Epithelial cell of proximal tubule (primary cell): ENCODE measurements at places on chromosomes 5 and 9. TPM values are rescaled to one million over a fixed set of nuclear protein-coding genes. Genes with fewer than 3 reads are reported as not detected.

The FBXO38 gene
- 26.1 and 29.2 TPM in 2 replicates for total RNA-seq

The F12 gene
- total RNA-seq, result 9.2 and 12.9 TPM in 2 replicates

The DPH7 gene
- total RNA-seq, result 35.3 and 42.2 TPM in 2 replicates

The NIPAL4 gene
- total RNA-seq, result 2.4 and 5.6 TPM in 2 replicates

The TNFAIP8 gene
- 60.9 and 84.9 TPM in 2 replicates for total RNA-seq

The FREM1 gene
- 0.17 and 0.22 TPM in 2 replicates for total RNA-seq

The TMEM171 gene
- 2.8 and 10.6 TPM in 2 replicates for total RNA-seq

The MOB3B gene
- 2.3 and 2.9 TPM in 2 replicates for total RNA-seq

The UBE2QL1 gene
- total RNA-seq, result not detected in 2 replicates

The ACTBL2 gene
- 2.2 and 2.3 TPM in 2 replicates for total RNA-seq

The MVB12B gene
- 6.1 and 8.1 TPM in 2 replicates for total RNA-seq

The ALDOB gene
- not detected in 2 replicates for total RNA-seq

The OSMR gene
- total RNA-seq, result 20.1 and 25.5 TPM in 2 replicates

The PFN3 gene
- not detected in 2 replicates for total RNA-seq
